ENCODE measurements at places on chromosomes 5 and 9.

DNA sequence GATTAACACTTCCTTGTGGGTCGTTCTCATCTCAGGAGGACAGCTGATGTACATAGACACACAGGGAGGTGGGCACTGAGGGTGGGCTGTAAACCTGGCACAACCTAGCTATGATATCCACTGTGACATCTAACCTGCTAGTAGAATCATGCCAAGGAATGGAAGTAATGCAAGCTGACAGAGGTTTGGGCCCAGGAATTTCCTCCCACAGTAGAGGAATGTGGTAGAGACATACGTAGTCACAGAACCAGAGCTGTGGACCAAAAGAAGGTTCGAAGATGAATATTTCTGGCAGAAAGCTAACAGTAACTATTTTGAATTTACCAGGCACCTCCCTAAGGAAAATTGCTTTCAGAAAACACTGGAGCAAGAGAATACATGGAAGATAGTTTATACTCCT lies 15.2 kb upstream of the DNAJC25 start:
- no peak for DNase-seq

- DNase-seq: no peak
Measured at GRCh38 chr5:177378884-177379883, 5.0 kb upstream of the SLC34A1 start.

DNA sequence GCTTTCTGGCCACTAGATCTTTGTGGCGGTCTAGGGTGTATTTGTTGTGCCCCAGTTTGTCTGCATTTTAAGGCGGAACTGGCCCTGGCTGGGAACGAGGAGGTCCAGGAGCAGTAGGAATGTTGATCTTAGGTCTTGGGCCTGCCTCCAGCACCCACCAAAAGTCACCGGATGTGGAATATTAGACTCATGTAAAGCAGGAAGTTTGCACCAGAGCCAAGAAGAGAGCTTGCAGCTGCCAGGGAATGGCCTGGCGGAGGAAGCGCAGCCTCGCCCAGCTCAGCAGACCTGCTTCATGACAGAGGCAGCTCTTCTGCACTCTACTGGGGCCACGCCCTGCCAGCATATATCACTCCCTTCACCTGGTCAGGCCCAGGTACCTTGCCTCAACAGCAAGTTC lies 3.3 kb downstream of the GPX3 start:
- DNase-seq: no peak

DNA sequence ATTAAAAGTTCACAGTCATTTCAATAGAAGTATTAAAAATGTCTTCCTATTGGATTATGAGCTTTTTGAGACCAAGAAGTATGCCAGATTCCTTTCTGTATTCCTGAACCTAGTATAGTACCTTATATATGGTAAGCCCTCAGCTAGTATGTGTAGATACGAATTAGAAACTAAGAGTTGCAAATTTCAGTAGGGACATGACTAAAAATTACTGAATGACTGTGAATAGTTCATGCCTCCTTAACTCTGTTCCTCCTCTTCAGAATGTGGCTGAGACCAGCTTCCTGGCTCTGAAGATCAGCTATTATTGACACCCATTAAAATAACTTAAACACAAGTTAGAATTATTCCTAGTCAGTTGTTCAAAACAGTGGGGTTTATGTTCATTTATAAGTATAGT lies 19.7 kb downstream of the KDM3B start:
- DNase-seq: no peak

- no peak for DNase-seq
Measured at GRCh38 chr5:180180421-180180820, 28.6 kb downstream of the RASGEF1C start.

DNA sequence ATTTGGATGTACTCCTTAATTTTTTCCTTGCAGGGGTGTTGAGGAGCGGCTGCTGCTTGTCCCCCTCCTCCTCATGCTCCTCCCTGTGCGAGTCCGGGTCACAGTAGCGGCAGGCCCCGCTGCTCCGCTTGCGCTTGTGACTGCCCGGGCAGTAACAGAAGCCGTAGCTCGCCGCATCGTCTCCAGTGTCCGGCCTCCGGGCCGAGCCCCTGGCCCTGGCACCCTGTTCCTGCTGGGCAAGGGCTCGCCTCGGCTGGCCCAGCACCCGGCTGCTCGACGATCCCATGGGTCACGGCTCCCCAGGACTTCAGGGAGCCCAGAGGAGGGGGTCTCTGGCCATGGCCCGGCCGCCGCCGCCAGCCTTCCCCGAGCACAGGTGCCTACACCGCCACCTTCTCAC lies at the start of gene GMCL2:
Gene GMCL2, minus strand, starts transcription at position 358 of the 400 bp plus-strand sequence. Its CDS starts 72 bp downstream, at position 286.
- DNase-seq: no peak

DNA sequence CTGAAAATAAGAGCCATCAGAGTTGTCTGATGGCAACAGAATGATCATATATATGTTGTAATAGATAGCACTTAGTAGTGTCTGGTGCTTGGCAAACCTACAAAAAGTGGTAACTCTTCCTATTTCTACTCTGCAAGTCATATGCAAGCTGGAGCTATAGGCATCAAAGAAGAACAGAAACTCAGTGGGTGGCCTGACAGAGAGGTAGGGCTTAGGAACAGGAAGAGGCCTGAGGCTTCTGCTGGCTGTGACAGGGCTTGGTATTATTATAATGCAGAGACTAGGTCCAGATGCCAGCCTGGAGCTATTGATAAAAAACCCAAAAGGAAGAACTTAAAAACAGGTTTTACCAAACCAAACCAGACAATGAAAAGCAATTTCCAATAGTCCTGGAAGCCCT lies 4.4 kb upstream of the DIAPH1 start:
- DNase-seq: no peak

DNA sequence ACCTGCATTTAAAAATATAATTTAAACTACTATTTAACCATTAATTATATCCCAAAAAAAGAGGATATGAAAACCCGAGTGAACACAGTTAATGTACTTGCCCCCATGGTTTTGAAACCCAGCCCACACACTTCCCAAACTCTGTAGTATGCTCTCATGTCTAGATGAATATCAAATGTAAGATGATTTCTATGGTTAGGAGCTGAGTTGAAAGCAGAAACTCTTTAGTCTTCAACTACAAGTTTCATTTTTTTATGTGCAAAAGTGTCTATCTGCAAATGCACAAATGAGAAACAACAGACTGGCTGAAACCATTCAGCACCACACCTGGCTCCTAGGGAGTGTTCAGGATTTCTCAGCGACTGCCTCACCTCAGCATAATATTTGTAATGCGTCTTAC lies 183.3 kb downstream of the SEMA5A start:
- no peak for DNase-seq

- no peak for DNase-seq
Measured at GRCh38 chr9:18502546-18502945, 28.6 kb downstream of the ADAMTSL1 start.

DNA sequence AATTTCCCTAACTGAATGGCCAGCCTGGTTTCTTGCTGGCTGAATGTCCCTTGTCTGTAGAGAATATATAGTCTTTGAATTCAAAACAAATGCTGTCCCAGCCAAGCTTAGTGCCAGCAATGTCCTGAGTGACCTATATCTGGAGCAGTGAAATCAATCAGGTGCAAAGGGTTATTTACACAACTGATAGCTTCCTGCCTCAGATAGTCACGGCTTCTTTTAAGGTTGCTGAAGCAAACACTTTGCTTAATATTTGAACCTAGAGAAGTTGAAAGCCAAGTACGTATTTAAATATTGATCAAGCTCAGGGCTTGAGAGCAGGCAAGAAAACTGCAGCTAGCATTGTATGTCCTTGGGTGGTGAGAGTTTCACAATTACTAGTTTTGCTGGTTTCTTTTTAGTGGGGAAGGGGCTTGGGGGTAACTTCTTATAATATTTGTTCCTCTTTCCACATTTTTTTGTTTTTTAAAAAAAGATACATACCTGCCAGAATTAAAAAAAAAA lies 2.0 kb upstream of the ARHGEF28 start:
- DNase-seq: no peak

DNA sequence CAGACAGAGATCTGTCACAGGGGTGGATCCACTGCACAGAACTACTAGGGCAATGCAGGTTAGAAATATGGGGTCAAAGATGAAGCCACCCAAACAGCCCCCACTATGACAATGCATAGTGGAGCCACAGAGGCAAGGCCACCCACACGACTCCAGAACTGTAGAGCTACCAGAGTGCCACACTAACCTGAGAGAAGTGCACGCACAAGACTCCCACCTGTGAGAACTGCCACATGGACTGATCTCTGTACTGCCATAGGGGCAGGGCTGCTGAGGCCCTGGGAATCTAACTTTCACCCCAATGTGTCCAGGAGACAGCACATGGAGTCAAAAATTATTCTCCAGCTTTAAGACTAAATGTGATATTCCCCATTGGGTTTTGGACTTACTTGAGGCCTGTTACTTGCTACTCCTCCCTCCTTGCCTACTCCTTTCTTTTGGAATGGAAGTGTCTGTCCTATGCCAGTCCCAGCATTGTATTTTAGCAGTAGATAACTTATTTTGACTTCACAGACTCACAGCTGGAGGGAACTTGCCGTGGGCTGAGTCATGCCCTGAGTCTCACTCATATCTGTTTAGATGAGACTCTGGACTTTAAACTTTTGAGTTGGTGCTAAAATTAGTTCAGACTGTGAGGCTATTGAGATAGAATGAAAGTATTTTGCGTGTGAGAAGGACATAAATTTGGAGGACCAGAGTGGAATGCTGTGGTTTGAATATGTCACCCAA lies 853.3 kb downstream of the MAT2B start:
- no peak for DNase-seq

DNA sequence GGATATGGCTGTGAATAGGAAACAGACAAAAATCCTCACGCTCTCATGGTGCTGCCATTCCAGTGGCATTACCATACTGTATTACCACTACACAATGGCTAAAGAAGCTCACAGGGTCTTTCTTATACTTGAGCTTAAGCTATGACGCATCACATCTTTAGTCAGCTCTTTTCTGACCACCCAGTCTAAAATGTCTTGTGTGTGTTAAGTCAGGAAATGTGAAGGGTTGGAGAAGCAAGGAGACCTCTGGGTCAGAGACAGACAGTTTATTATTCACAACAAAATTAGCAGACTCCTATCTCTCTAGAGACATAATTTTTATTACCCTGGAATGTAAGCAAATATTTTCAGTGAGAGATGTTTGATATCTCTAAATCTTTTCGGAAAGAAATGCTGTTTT lies 1583.2 kb upstream of the WWC1 start:
- no peak for DNase-seq

DNA sequence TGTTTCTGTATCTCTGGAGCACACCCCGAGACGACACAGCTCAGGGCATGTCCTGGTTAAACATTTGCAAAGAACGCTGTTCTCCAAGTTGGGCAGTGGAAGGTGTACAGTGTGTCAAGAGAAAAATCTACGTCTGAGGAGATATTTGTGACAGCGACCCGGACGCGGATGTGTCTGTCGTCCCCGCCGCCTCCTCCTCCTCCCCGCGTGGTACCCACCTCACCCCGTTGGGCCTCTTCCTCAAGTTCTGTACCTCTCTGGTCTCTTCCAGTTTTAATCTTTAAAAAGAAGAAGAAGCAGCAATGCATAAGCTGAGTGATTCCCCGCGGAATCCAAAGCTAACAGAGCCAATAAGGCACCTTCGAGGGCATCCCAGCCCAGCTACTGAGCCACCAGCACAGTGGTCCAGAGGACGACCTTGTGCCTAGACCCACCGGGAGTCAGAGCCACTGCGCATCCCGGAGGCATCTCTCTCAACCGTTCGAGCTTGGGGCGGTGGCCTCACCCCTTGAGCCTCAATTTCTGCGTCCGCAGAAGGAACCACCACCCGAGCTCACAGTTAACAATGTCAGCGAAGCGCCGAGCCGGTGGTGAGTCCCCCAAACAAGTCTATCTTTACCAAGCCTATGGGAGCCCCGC lies 467 bp downstream of the C9orf78 start:
- no peak for DNase-seq

DNA sequence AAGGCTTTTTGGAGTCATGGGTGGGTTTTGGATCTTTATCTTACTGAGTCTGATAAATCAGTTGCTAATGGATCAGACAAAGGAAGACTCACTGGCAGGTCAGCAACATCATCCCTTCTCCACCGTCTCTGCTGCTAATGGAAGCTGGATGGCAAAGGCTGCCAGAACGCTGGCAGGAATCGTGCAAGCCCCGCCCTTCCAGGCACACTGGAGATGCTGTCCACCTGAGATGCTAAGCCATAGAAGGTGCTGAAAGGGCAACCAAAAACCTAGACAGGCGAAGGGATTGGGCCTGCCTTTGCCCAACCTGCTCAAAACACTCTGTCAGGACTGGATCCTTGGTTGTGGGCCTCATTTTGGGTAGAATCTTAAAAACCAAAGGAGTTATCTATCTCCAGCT lies 139.5 kb upstream of the FSTL4 start:
- no peak for DNase-seq

DNA sequence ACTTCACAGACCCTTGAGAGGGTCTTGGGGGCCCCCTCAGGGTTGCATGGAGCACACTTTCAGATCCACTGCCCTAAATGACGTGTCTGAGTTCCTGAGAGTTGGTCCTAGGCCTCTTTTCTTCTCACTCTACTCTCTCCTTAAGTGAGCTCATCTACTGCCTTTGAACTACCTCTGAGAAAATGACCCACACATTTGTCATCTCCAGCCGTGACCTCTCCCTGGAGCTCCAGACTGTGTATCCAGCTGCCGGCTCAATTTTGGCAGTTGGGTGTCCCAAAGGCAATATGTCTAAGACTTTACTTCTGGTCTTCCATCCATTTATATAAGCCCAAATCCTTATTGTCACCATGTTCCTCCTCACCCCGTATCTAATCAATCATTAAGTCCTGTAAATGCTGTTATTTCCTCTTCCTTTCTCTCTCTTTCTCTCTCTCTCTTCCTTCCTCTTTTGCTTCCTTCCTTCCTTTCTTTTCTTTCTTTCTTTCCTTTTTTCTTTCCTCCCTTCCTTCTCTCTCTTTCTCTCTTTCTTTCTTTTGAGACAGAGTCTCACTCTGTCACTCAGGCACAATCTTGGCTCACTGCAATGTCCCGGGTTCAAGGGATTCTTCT lies 51.2 kb upstream of the HSPA9 start:
- DNase-seq: no peak
